ENCODE measurements at places on chromosomes 11 and 22.

GRCh38 chr11:47461876-47462275, 12.9 kb upstream of the RAPSN start:
- DNase-seq, result peak; percentile 17

GRCh38 chr11:21707116-21707739, 485.7 kb upstream of the ANO5 start:
- no peak for DNase-seq

- no peak for DNase-seq
Measured at GRCh38 chr11:128095466-128095981, 491.8 kb downstream of the ETS1 start.

DNA sequence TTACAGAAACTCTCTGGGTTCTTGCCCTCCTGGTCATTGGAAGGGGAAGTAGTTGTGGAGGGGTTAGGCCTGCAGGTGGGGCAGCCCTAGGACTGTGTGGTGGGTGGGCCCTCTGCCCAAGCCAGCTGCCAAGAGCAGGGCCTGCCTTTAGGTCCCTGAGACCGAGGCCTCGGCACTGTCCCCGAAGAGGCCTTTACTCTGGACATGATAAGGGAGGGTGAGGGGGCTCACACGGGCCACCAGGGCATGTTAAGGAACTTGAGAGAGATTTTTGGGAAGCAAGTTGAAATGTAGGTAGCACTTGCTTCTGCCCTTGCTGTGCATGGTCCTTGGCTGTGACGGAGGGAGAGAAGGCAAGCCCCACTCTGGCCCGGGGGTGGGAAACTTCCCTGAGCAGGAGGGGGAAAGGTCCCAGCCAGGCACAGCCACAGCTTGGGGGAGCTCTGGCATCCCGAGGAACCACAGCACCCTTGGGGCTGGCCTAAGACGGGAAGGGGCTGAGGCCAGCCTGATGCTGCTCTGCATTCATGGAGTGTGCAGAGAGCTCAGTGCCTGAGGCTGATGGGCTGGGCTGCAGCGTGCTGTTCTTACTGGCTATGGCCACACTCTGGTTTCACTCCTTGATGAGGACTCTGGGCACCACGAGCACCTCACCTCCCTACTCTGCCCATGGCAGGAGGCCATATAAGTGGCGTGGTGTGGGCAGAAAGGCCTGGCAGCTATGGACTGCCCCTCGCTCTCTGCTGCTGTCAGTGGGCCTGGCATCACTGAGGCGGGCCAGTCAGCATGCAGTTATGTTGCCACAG, 7.8 kb upstream of the RANBP1 start:
- DNase-seq, result no peak

GRCh38 chr22:50529897-50530579, at the start of gene TYMP:
Gene TYMP (minus strand): TSS chr22:50530012. CDS start chr22:50529709, 303 bp downstream.
- no peak for DNase-seq

DNA sequence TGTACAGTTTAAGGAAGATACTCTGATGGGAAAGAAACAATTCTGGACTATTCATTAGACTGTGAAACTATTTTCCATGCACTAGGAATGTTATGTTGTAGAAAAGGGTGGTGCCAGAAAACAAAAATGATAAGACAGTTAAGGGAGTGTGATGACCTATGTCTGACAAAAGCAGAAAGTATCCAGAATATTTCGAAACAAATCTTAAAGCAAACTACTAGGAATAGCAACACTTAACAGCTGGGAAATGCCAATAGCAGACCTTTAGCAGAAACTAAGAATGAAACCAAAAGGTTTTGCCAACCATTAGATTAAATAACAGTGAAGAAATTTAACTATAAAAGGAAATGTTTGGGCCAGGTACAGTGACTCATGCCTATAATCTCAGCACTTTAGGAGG, 3.3 kb upstream of the ARHGAP20 start:
- no peak for DNase-seq

DNA sequence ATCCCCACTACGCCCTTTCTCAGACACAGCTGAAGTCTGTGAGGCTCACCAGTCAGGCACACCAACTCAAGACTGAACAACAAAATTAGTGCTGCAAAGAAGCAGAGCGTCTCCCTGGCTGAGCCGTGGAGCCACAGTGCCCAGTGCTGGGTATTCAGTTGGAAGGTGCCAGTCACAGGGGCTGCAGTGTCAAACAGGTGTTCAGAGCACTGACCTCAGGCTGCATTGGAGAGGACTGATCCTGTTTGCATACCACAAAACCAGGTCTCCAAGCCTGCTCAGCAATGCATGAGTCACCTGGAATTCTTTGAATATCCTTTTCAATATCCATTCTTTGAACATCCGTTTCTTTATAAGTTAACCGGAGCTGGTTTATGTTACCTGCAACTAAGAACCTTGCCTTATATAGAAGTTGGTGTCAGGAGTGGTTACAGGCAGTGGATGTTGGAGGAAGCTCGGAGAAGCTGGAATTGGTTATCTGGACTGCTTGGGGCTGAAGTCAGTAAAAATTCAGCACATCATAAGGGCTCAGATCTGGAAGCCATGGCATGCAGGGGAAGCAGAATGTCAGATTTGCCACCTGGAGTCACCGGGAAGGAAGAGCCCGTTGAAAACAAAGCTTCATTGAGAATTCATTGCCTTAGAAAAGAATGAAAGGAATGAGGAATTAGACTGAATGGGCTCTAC, 30.3 kb downstream of the PDGFB start:
- no peak for DNase-seq

- no peak for DNase-seq
Measured at GRCh38 chr11:130467116-130467900, 18.9 kb downstream of the ADAMTS15 start.

DNA sequence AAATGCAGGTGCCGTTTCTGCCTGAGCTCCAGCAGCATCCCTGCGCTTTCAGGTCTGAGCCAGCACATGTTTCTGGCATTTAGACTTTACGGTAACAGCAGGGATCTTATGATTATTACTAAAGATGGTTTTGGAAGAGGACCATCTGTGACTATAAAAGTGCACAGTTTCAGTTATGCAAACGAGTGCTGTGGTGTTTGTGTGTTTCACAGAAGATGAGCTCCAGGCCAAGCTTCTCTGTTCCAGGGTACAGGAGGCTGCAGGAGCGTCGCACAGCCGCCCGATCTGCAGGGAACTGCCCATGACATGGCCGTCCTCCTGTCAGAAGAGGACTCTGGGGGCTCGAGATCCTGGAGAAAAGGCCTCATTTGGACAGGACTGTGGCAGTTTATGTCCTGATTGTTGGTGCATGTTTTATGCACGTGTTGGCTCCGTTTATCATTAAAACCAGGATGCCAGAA, 297.3 kb downstream of the TBC1D22A start:
- DNase-seq, result no peak
